ENCODE measurements at places on chromosomes 5 and 9. TPM values are rescaled to one million over a fixed set of nuclear protein-coding genes. Genes with fewer than 3 reads are reported as not detected.

DNA sequence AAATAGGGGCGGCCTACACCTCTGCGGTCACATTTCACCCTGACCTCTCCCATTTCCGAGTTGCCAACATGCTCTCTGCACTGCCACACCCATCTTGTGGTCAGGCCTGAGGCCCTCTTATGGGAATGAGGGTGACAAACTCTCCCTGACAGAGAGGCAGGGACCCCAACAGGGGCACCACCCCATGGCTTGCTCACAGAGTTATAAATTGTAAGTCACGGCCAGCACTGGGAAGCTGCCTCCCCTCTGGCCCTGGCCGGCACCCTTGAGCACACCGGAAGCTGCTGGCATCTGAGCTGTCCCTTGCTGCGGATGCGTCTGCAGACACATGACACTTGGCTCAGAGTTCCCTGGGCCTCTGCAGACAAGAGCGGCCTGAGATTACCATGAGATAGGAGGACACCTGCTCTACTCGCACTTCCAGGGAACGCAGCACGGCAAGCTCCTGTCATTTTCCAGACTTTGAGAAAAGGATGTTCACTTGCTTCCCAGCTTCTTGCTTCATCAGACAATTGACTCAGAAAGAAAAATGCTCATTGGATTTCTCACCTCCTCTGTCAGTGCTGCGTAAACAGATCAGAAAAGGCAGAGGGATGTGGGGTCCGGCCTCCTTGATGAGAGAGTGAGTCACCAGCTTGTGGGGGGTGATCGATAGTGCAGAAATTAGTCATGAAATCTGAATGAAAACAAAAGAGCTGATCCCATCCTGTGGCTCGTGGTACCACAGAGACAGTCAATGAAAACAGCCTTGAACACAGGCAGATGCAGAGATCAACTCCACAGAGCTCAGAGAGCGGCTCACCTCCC is 269.8 kb downstream of the SYK start:
- H3K27me3 ChIP-seq, result peaks cover 6% of the 10 kb centered on the region
- H3K4me1 ChIP-seq, result no peaks in the 10 kb centered on the region
- no peak overlapping the region for H3K27ac ChIP-seq
- no peak overlapping the region for H3K4me3 ChIP-seq
- no peaks in the 10 kb centered on the region for H3K36me3 ChIP-seq

- peaks cover 1% of the 10 kb centered on the region for H3K36me3 ChIP-seq
- DNase-seq, result no peak
- H3K27me3 ChIP-seq, result no peaks in the 10 kb centered on the region
- H3K4me1 ChIP-seq, result peaks cover 7% of the 10 kb centered on the region
- peak overlapping the region; percentile 8 for H3K27ac ChIP-seq
- no peak overlapping the region for H3K4me3 ChIP-seq
Measured at GRCh38 chr5:68087866-68088265, 127.7 kb upstream of the PIK3R1 start.

DNA sequence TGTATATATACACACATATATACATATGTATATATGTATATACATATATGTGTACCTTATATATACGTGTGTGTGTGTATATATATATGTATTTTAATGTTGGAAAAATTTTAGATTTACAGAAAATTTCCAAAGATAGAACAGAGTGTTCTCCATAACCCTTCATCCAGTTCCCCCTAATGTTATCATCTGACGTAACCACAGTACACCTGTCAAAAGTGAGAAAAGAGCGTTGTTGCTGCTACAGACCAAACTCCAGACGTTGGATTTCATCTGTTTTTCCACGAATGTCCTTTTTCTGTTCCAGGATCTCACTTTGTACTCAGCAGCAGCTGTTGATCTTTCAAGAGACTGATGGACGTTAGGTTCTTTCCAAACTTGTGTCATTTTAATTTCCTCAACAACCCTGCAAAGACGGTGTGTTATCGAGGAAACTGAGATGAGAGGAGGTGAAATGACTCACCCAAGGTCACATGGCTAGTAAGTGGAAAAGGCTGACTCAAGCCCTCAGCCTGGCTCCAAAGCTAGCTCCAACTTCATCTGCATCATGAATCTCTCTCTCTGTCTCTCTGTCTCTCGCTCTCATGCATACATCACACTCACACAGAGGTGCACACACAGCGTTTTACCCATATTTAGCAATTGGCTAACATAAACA is 17.0 kb upstream of the NTNG2 start:
- peaks cover 5% of the 10 kb centered on the region for H3K4me1 ChIP-seq
- H3K27ac ChIP-seq, result no peak overlapping the region
- H3K4me3 ChIP-seq, result no peak overlapping the region
- no peaks in the 10 kb centered on the region for H3K36me3 ChIP-seq

DNA sequence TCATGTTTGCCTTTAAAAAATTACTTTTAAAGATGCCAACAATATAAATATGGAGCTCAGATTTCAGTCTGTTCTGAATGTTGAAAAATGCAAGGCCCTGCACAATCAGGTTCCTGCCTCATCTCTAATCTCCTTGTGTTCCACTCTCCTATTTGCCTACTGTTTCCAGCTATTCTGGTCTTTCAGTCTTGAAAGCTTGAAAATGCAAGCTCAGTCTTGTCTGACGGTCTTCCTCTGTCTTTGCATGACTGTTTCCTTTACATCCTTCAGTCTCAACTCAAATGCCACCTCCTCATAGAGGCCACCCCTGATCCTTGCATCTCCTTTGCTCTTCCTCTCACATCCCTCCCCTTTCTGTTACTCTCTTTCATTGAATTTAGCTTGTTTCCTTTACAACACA is 354.9 kb downstream of the KIF4B start:
- H3K36me3 ChIP-seq, result no peaks in the 10 kb centered on the region
- H3K27me3 ChIP-seq, result no peaks in the 10 kb centered on the region
- H3K27ac ChIP-seq, result no peak overlapping the region
- no peak overlapping the region for H3K4me3 ChIP-seq
- H3K4me1 ChIP-seq, result no peaks in the 10 kb centered on the region

DNA sequence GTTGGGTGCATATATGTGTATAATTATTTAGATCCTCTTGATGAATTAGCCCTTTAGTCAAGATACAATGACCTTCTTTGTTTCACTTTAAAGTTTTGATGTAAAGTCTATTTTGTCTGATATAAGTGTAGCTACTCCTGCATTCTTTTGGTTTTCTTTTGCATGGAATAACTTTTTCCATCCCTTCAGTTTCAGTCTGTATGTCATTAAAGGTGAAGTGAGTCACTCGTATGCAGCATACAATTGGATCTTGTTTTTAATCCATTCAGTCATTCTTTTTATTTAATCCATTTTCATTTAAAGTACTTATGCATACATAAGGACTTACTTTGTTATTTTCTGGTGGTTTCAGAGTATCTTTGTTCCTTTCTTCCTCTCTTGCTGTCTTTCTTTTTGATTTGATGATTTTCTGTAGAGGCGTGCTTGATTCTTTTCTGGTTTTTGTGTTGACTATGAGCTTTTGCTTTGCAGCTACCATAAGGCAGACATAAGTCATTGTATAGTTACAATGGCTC is 36.3 kb upstream of the FAM120A start:
- DNase-seq, result no peak
- H3K36me3 ChIP-seq, result peaks cover 8% of the 10 kb centered on the region
- peaks cover 17% of the 10 kb centered on the region for H3K27me3 ChIP-seq
- no peaks in the 10 kb centered on the region for H3K4me1 ChIP-seq

GRCh38 chr9:108565651-108566378 is 290.0 kb downstream of the ACTL7B start:
- no peaks in the 10 kb centered on the region for H3K36me3 ChIP-seq
- no peak overlapping the region for H3K4me3 ChIP-seq
- peaks cover 12% of the 10 kb centered on the region for H3K27me3 ChIP-seq
- DNase-seq, result no peak

DNA sequence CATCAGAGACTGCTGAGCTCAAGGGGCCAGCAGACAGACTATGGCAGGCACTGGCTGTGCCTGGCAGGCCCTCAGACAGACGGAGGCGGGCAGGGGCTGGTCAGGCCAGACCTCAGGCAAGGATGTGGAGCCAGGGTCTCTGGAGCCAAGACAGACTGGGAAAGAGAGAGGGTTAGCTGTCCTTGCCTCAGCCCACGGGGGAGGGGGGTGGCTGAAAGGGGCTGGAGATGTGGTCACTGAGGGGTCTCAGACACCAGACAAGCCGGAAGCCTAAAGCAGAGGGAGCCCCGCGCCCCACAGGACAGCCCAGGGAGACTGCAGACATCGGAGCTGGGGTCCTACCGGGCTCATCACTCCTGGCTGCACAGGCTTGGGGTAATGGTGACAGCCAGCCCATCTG is 141.2 kb upstream of the FOXD4L5 start:
- H3K4me1 ChIP-seq, result no peaks in the 10 kb centered on the region
- no peak for DNase-seq
- H3K27ac ChIP-seq, result no peak overlapping the region
- H3K4me3 ChIP-seq, result no peak overlapping the region

DNA sequence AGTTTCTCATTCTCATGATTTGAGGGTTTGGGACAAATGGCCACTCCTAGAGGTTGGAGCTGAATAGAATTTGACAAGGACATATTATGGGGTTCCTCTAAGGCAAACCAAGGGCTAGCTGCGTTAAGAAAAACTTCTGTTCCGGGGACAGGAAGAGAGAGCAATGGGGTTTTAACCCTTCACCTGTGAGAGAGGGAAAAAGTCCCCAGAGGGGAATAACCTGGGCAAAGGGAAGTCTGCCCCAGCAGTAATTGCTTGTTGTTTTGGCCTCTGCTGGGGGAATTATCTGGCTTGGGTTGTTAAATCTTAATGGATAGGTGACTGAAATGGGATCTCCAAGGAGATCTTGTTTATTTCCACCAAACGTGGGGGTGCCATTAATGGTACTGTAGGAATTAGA is 110.1 kb upstream of the MOCS2 start:
- no peaks in the 10 kb centered on the region for H3K36me3 ChIP-seq
- no peaks in the 10 kb centered on the region for H3K27me3 ChIP-seq
- H3K27ac ChIP-seq, result no peak overlapping the region
- H3K4me1 ChIP-seq, result no peaks in the 10 kb centered on the region
- no peak for DNase-seq

- peak overlapping the region; percentile 97 for H3K4me3 ChIP-seq
- DNase-seq, result peak; percentile 42
- H3K4me1 ChIP-seq, result peaks cover 10% of the 10 kb centered on the region
- no peaks in the 10 kb centered on the region for H3K27me3 ChIP-seq
- H3K36me3 ChIP-seq, result peaks cover 6% of the 10 kb centered on the region
Measured at GRCh38 chr5:172984244-172984953, 828 bp downstream of the ATP6V0E1 start.

- no peak overlapping the region for H3K27ac ChIP-seq
- no peak for DNase-seq
Measured at GRCh38 chr5:17154211-17154996, 63.0 kb upstream of the BASP1 start.

DNA sequence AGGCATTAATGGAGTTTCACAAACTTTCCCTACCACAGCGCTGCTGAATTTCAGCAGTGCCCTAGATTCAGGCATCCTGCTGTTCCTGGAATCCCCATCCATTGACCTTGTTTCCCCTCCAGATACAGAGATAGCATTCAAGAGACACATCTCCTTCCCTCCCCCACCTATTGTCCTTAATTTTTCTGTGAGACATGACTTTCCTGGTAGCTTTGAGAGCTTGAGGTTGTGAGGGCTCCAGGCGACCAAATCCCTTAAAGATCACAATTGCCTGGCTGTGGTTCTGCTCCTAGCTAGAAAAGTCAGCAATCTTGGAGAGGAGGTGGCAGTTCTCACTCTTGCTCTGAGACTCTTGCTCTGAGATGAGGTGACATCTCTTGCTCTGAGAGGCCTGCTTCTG is 48.0 kb downstream of the PRR16 start:
- peaks cover 16% of the 10 kb centered on the region for H3K4me1 ChIP-seq
- H3K36me3 ChIP-seq, result no peaks in the 10 kb centered on the region
- DNase-seq, result no peak
- no peak overlapping the region for H3K27ac ChIP-seq
- H3K27me3 ChIP-seq, result no peaks in the 10 kb centered on the region
- H3K4me3 ChIP-seq, result no peak overlapping the region

- H3K27me3 ChIP-seq, result peaks cover 6% of the 10 kb centered on the region
- no peak for DNase-seq
- H3K27ac ChIP-seq, result no peak overlapping the region
Measured at GRCh38 chr9:114757984-114758383, 47.9 kb downstream of the TNFSF15 start.

DNA sequence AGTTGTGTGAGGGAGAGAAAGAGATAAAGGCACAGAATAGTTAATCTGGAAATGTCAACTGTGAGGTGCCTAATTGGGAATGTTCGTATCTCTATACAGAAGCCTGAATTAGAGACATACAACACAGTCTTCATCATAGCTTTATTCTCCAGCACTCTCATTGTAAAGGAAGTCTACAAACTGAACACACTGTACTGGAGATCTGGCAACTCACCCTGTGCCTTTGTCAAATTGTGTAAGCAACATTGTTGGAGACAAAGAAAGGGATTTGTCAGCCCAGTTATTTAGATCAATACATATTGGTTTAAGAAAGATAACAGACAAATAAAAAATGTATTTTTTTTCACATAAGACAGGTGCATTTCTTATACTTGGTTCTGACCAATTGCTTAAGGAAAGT is 832.9 kb upstream of the DMAC1 start:
- H3K27ac ChIP-seq, result no peak overlapping the region
- no peaks in the 10 kb centered on the region for H3K27me3 ChIP-seq
- peaks cover 17% of the 10 kb centered on the region for H3K4me1 ChIP-seq

- H3K4me3 ChIP-seq, result no peak overlapping the region
- H3K4me1 ChIP-seq, result peaks cover 15% of the 10 kb centered on the region
- H3K36me3 ChIP-seq, result no peaks in the 10 kb centered on the region
Measured at GRCh38 chr9:72600671-72601070, 79.3 kb downstream of the TMC1 start.

DNA sequence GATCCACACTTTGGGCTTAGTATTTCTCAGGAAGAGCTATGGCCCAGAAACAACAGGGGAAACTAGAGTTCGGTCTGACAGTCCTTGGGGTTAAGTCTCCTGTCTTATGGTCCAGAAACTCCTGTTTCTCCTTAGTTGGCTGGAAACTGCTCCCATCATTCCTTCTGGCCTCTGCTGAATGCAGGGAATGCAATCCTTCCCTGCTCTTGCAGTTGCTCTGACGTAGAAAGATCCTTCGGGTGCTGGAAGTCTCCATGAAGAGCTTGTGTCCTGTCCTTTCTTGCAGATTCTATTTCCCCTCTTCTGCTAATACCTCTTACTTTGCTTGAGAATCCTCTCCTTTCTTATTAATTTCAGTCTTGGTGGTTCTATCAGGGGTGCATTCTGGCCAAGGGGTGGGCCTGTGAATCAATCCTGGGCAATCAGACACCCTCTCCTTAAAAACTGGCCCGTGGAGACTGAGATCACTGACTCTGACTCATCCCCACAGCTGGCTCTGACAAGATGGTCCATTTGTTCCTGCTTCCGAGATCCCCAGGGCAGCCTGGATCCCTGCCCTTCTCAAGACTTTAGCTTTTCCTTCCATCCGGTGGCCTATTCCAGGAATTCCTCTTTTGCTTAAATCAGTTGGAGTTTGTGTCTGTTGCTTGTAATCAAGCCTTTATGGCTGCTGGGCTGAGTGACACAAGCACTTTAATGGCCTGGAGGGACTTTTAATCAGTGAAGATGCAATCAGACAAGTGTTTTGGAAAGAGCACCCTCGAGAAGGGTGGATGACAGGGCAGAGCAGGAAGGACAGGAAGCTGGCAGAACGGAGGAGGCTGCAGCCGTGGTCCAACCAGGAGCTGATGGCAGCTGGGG is 23.7 kb downstream of the PTGS1 start:
- no peak overlapping the region for H3K4me3 ChIP-seq
- peaks cover 47% of the 10 kb centered on the region for H3K27me3 ChIP-seq
- DNase-seq, result no peak
- H3K27ac ChIP-seq, result no peak overlapping the region

Gene SLC6A3
- 0.04 TPM for total RNA-seq

Gene IGFBPL1
- 0.34 TPM for total RNA-seq

Gene CCNO
- total RNA-seq, result 0.20 TPM

Gene SLC36A3
- total RNA-seq, result not detected

Gene MLLT3
- 41.4 TPM for total RNA-seq

Gene FGF18
- 11.7 TPM for total RNA-seq

Gene GNA14
- total RNA-seq, result 0.22 TPM

Gene PCDHB14
- 7.1 TPM for total RNA-seq

Data from mesothelial cell of epicardium (in vitro differentiated cells).